Stimulated activated naive CD8-positive, alpha-beta T cell treated with anti-CD3 and anti-CD28 coated beads, Interleukin-15, amount 100 ng/mL, for 72 hours (primary cell): ENCODE measurements at places on chromosomes 7 and 10.

GRCh38 chr10:127300868-127301321, 104.5 kb upstream of the INSYN2A start:
- DNase-seq = no peak

GRCh38 chr10:107340326-107340725, 175.8 kb upstream of the SORCS1 start:
- DNase-seq = no peak

DNA sequence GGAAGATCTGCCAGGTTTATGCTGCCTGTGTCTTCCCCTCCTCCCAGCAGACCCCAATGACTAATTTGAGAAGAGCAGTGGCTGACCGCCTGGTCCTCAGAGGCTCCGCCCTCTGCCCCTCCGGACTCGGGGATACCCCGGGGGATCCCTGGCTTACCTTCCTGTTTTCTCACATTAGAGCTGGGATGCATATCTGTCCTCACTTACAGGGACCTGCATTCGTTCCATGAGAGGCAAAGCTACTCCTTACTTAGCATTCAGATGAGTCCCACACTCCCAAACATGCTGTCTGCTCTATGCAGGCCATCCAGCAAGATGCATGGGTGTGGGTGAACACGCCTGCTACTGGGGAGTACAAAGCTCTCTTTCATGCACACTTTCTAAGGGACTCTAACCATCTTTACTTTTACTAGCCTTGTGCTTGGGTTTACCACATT, 24.0 kb downstream of the VOPP1 start:
- no peak for DNase-seq

- no peak for DNase-seq
Observed at GRCh38 chr7:88092676-88092999, 127.2 kb downstream of the SRI start.

DNA sequence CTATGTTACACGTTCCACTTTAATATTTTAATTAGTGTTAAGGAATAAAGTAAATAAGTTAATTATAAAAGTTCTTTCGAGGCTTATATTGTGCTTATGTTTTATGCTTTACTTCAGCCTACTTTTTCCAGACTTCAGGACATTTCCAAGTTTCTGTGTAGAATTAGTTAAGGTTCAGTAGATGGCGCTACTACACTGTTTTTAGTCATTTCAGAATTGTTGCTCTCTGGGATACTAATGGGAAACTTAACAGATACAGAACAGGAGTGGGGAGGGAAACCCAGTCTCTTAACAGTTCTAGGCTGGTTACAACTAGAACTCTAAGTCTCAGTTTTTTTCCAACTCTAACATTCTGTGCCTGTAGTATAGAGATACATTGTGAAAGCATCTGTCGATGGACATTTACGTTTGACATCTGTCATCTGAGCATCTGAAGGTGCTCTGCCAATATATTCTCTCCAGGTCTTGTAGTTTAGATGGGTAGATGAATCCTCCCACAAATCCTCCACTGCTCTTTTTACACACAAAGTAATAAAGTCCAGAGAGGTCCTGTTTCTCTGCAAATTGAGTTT, 56.8 kb upstream of the FAM171A1 start:
- DNase-seq = no peak
